Bronchial smooth muscle cell (primary cell): ENCODE measurements at places on chromosomes 3 and 15. TPM values are rescaled to one million over a fixed set of nuclear protein-coding genes. Genes with fewer than 3 reads are reported as not detected.

FOXB1 gene
- not detected in 2 replicates for total RNA-seq

TMCC1 gene
- total RNA-seq: 11.2 and 11.8 TPM in 2 replicates

CTXND1 gene
- not detected in 2 replicates for total RNA-seq

TERC gene
- total RNA-seq: 19.6 and 290 TPM in 2 replicates

ACOX2 gene
- 28.2 and 30.4 TPM in 2 replicates for total RNA-seq

GRAMD2A gene
- 0.09 and 0.16 TPM in 2 replicates for total RNA-seq

VEPH1 gene
- total RNA-seq: 24.0 and 30.5 TPM in 2 replicates

GOLGA8T gene
- total RNA-seq: under 0.01 and 0.17 TPM in 2 replicates

CNTN3 gene
- 0.17 and 0.32 TPM in 2 replicates for total RNA-seq

PXYLP1 gene
- total RNA-seq: 3.3 and 3.6 TPM in 2 replicates

ANKRD63 gene
- total RNA-seq: not detected in 2 replicates

ILDR1 gene
- under 0.01 TPM in 1 of 2 replicates, not detected in the other for total RNA-seq

LRTM1 gene
- total RNA-seq: not detected in 2 replicates

KBTBD13 gene
- not detected in 2 replicates for total RNA-seq

KNG1 gene
- total RNA-seq: not detected in 2 replicates

ZPLD1 gene
- under 0.01 TPM in 2 replicates for total RNA-seq

CFAP20DC gene
- total RNA-seq: 1.0 and 1.6 TPM in 2 replicates

LARP6 gene
- total RNA-seq: 83.7 and 93.6 TPM in 2 replicates

TICRR gene
- total RNA-seq: 0.09 and 0.32 TPM in 2 replicates
